ENCODE measurements at places on chromosomes 1 and 21.

GRCh38 chr1:75600781-75601180 lies 10.1 kb downstream of the SLC44A5 start:
- H3K36me3 ChIP-seq, result no peaks in the 10 kb centered on the region
- no peak overlapping the region for H3K4me3 ChIP-seq
- H3K4me1 ChIP-seq, result no peaks in the 10 kb centered on the region
- H3K27me3 ChIP-seq, result no peaks in the 10 kb centered on the region
- no peak for DNase-seq
- H3K27ac ChIP-seq, result no peak overlapping the region

- H3K27me3 ChIP-seq, result no peaks in the 10 kb centered on the region
- peak; percentile 81 for DNase-seq
- no peaks in the 10 kb centered on the region for H3K36me3 ChIP-seq
- peaks cover 14% of the 10 kb centered on the region for H3K4me1 ChIP-seq
Observed at GRCh38 chr1:31701091-31701736, 2.6 kb downstream of the COL16A1 start.

DNA sequence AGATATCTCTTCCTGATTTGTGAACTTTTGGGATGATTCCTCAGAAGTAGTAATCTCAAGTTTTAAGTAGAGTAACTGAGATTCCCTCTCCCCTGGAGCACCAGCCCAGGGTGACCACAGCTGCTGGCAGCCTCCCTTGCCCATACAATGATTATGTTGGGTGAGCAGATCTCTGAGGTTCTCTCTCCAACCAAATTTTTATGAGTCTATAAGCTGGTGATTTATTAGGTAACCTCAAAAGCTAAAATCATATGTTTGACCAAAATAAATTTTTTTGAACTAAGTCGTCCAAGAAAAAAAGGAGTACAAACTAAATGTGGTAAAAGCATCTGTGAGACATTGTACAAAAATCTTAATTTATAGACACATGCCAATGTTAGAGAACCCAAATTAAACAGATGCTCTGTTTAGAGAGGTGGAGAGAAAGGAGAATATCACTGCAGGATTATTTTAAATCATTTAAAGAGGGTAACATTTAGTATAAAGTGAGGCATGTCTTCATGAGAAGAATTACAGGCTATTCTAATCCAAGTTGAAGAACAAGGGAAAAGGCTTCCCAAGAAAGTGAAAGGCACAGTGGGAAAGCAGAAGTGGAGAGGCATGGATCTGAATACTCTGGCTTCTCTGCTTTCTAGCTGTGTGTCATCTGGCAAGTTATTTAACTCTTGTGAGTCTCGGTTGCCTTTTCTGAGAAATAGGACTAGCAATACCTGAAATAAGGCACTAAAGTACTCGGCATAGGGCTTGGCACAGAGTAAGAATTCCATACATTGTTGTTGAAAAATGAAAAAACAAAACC lies 2.5 kb downstream of the AKNAD1 start:
- no peaks in the 10 kb centered on the region for H3K27me3 ChIP-seq
- H3K4me3 ChIP-seq, result no peak overlapping the region
- no peaks in the 10 kb centered on the region for H3K4me1 ChIP-seq
- H3K27ac ChIP-seq, result no peak overlapping the region

DNA sequence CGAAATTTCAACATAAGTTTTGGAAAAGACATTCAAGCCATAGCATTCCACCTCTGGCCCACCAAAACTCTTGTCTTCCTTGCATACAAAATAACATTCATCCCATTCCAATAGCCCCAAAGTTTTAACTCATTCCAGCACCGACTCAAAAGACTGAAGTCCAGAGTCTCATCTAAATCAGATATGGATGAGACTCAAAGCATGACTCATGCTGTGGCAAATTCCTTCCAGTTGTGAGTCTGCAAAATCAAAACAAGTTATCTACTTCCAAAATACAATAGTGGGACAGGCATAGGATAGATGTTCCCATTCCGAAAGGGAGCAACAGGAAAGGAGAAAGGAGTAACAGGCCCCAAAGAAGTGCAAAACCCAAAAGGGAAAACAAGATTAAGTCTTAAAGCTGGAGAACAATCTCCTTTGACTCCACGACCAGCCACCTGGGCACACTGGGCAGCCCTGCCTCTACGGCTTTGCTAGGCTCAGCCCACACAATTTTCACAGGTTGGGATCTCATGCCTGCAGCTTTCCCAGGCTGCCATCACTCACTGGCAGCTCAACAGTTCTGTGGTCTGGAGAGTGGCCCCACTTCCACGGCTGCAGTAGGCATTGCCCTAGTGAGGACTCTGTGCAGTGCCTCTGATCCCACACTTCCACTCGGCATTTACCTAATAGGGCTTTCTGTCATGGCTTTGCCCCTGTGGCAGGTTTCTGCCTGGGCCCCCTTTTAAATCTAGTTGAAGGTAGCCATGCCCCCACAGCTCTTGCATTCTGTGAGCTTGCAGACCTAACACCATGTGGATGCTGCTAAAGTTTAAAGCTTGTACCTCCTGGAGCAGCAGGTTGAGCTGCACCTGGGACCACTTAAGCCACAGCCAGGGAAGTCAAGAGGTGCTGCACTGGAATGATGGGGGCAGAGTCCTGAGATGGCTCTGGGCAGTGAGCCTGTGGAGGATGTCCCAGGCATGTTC lies 51.0 kb downstream of the RUNX3 start:
- H3K36me3 ChIP-seq, result no peaks in the 10 kb centered on the region
- H3K4me1 ChIP-seq, result no peaks in the 10 kb centered on the region
- DNase-seq, result peak; percentile 11
- H3K4me3 ChIP-seq, result no peak overlapping the region

DNA sequence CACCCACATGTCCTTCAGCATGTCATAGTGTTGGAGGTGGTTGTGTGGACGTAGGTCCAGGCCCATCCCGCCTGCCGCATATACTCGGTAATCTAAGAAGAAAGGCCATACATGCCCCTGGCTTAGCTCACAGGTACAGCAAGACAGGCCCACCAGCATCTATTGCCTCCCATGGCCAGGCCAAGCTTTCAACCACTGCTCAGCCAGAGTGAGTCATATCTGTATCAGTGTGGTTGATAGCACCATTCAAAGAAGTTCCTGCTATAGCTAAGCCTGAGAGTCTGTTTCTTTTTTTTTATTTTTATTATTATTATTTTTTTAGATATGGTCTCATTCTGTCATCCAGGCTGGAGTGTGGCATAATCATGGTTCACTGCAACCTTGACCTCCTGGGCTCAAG lies 17.0 kb downstream of the KLHDC8A start:
- H3K27me3 ChIP-seq, result peaks cover 18% of the 10 kb centered on the region
- H3K36me3 ChIP-seq, result no peaks in the 10 kb centered on the region
- no peak for DNase-seq
- H3K27ac ChIP-seq, result no peak overlapping the region
- H3K4me1 ChIP-seq, result peaks cover 11% of the 10 kb centered on the region
- H3K4me3 ChIP-seq, result no peak overlapping the region

DNA sequence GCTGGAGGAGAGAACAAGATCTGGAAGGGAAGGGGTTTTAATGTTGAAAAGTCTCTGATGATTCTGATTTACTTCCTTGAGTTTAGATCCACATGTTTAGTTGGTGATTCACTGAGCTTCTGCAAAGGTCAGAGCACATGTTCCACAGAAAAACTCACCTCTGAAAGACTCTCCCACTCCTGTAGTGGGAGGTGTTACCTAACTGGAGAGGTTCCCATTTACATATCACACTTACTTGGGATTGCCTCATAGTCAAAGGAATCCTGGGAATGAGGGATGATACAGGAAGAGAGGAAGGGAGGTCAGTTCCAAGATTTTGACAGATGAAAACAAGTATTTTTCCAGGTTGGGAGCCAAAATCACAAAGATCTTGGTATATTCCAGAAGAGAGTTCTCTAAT lies 2.7 kb upstream of the NTNG1 start:
- H3K4me1 ChIP-seq, result no peaks in the 10 kb centered on the region
- H3K27me3 ChIP-seq, result peaks cover 21% of the 10 kb centered on the region
- H3K27ac ChIP-seq, result no peak overlapping the region
- H3K4me3 ChIP-seq, result no peak overlapping the region
- H3K36me3 ChIP-seq, result no peaks in the 10 kb centered on the region

- no peak for DNase-seq
- no peaks in the 10 kb centered on the region for H3K27me3 ChIP-seq
- no peak overlapping the region for H3K4me3 ChIP-seq
- no peaks in the 10 kb centered on the region for H3K36me3 ChIP-seq
- H3K4me1 ChIP-seq, result no peaks in the 10 kb centered on the region
- H3K27ac ChIP-seq, result no peak overlapping the region
Observed at GRCh38 chr1:15985611-15986297, 9.9 kb upstream of the ZBTB17 start.

GRCh38 chr1:151693057-151693651 lies 23.4 kb downstream of the CELF3 start:
- no peak overlapping the region for H3K27ac ChIP-seq
- H3K4me3 ChIP-seq, result no peak overlapping the region
- H3K27me3 ChIP-seq, result no peaks in the 10 kb centered on the region
- no peaks in the 10 kb centered on the region for H3K36me3 ChIP-seq
- peak; percentile 20 for DNase-seq

- H3K27me3 ChIP-seq, result no peaks in the 10 kb centered on the region
- no peak overlapping the region for H3K4me3 ChIP-seq
- H3K4me1 ChIP-seq, result no peaks in the 10 kb centered on the region
- DNase-seq, result no peak
Observed at GRCh38 chr1:32486463-32487113, 21.7 kb downstream of the ZBTB8B start.

GRCh38 chr1:201250326-201251011 lies 32.8 kb upstream of the PKP1 start:
- H3K4me3 ChIP-seq, result no peak overlapping the region
- no peaks in the 10 kb centered on the region for H3K27me3 ChIP-seq
- H3K4me1 ChIP-seq, result no peaks in the 10 kb centered on the region
- H3K36me3 ChIP-seq, result no peaks in the 10 kb centered on the region

DNA sequence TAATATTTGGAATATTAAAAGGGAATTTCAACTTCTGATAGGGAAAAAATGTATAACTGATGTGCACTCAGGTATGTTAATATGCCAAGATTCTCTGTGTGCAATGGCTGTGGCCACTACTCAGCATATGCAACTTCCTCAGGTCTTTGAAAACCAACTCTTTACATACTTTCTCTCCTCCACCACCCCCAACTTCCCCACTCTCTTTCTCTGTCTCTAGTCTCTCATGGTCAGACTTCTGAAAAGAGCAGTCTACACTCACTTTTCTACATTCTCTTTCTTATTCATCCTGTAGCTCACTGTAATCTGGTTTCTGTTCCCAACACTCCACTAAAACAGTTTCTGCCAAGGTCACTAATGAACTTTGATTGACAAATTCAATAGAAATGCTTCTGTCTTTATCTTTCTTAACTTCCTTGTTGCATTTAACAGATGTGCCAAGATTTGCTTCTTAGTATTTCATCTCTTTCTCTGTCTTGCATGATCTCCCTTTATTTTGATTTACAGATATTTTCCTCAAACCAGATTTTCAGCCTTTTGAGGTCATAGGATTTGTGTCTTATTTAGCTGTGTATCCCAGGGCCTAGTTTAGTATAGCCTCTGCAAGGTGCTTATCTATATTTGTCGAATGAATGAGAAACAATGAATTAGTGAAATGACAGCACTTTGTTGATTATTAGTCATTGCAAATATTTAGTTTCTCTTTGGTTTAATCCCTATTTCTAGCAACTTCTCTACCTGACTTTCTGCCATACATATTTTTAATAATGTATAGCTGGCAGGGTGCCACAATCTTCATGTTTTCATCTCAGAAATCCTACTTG lies 168.9 kb downstream of the LMO4 start:
- H3K27ac ChIP-seq, result no peak overlapping the region
- no peak overlapping the region for H3K4me3 ChIP-seq
- H3K27me3 ChIP-seq, result no peaks in the 10 kb centered on the region
- H3K4me1 ChIP-seq, result no peaks in the 10 kb centered on the region
- DNase-seq, result no peak
- H3K36me3 ChIP-seq, result no peaks in the 10 kb centered on the region

- no peaks in the 10 kb centered on the region for H3K4me1 ChIP-seq
- no peak for DNase-seq
- no peak overlapping the region for H3K4me3 ChIP-seq
- no peaks in the 10 kb centered on the region for H3K27me3 ChIP-seq
Observed at GRCh38 chr1:221910222-221910621, 168.3 kb upstream of the DUSP10 start.

DNA sequence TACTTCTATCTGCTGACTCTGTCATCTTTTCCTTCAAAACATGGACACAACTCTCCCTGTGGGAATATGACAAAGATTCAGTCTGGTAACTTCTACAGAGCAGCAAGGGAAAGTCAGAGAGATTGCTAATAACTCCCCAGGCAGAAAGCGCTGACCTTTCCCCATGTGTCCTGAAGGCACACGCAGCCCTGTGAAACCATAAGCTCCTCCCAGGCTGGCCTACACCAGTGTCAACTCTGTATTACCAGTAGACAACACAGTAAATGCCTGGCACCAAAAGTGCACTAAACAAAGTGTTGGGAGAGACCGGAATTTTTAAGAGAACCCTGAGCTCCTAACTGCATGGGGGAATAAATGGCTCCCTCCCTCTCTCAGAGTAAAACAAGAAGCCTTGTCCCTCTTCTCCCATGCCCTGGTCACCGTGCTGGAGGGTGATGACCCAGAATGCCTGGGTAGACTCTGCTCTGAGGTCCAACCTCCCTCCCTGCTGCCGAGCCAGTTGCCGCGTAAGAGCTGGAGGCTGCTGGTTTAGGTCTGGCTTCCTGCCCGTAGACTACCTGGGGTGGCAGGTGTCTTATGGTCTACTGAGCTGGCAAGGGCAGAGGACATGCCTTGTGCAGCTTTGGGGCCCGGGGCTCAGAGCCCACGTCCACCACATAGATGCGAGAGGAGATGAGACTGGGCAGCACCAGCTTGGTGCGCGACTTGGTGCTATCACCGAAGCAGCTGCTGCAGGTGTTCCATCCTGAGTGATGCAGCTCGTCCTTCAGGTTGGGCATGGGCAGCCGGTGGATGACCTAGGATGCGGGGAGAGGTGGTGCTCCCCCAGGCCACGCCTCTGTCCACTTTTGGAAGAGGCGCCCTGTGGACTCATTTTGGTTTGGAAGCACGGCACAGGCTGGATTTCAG lies 3.9 kb downstream of the SELENBP1 start:
- H3K27me3 ChIP-seq, result no peaks in the 10 kb centered on the region
- DNase-seq, result peak; percentile 68
- no peak overlapping the region for H3K4me3 ChIP-seq

DNA sequence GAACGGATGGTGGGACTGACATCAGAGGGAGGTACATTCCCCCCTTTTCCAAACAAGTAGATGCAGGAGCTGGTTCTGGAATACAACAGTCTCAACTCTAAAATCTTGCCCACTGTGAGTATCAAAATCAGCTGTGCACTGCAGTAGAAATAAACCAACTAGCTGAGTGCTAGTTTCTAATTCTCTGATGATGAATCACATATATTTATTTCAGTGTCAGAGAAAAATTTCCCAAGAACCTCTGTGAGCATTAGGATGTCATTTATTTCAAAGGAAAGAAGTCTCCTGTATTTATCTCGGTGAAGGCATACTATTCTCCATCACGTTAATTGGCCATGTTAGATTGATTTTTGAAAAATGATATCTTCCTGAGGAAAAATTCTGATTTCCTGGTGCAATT lies 67.1 kb downstream of the LHX9 start:
- no peak for DNase-seq
- H3K4me3 ChIP-seq, result no peak overlapping the region
- H3K4me1 ChIP-seq, result no peaks in the 10 kb centered on the region
- H3K27ac ChIP-seq, result no peak overlapping the region

All from colonic mucosa (tissue), 4 donors.